ENCODE measurements at places on chromosomes 1 and 21.

GRCh38 chr1:47841356-47841755, 155.8 kb downstream of the TRABD2B start:
- no peak for DNase-seq

GRCh38 chr21:40060083-40060677, 192.9 kb downstream of the PCP4 start:
- peak; percentile 24 for DNase-seq

DNA sequence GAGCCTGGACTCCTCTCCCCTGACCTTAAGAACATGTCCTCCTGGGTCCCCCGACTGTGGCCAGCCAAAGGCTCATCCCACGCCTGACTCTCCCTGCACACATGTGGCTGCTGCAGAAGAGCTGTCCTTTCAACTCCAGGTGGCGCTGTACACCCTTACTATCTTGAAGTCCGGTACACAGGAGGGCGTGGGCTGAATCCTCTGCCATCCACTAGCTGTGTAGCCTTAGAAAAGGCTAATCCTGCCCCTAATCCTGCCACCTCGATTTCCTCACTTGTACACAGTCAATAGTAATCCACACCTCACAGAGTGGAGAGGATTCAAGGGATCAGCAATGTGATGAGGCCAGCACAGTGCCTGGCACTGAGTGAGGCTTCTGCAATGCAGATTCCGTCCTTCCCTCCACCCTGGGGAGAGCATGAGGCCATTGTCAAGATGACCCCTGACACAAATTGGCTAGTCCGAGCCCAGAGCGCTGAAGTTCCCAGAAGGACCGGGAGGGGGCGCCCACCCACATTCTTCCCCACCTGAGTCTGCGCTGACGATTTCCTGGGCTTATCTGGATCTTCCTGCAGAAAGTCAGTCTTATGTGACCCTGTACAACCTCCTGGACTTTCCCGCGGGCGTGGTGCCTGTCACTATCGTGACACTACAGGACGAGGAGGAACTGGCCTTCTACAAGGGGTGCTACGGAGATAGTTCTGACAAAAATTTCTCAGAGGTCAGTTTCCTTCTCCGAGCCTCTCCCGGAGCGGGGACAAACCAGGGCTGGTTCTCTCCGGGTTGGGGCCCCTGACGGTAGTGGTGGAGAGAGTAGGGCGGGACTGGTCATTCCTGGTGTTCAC, 47.1 kb upstream of the DMBX1 start:
- DNase-seq: peak; percentile 77

- DNase-seq: no peak
Observed at GRCh38 chr1:213418268-213419071, 367.4 kb downstream of the RPS6KC1 start.

- no peak for DNase-seq
Observed at GRCh38 chr21:35002879-35003722, 46.0 kb downstream of the RUNX1 start.

DNA sequence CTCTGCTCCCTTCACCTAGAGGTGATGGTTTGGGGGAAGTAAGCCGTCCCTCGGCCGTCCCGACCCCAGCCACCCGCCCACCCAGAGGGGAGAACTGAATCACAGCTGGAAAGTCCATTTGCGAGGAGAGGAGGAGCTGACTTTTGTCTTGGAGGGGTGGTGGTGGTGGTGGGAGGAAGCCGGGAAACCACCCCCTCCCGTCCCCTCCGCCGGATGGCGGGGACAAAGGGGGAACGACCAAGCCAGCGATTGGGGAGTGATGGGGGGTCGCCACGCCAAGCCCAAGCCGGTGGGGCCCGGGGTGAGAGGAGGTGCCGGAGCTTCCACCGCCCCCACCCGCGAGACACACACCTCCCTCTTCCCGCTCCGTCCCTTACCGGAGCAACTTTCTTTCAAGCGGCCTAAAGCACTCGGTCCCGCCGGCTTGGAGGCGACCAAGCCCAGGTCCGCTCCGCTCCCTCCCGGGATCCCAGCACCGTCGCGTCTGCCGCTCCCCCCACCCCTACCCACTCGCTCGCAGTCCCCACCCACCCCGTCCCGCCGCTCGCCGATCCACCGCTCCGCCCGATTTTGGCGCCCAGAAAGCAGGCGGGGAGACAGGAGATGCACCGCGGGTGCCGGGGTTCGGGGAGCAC, 540 bp downstream of the ARHGEF2 start:
- DNase-seq: no peak

- DNase-seq: peak; percentile 84
Observed at GRCh38 chr1:235714205-235714897, 64.8 kb upstream of the GNG4 start.

- DNase-seq: no peak
Observed at GRCh38 chr1:6014130-6014999, 22.1 kb upstream of the NPHP4 start.
